ENCODE measurements at places on chromosomes 4 and X.

GRCh38 chr4:153260553-153261300, 56.5 kb downstream of the TRIM2 start:
- no peak for DNase-seq

- DNase-seq: peak; percentile 17
Observed at GRCh38 chr4:177485528-177485927, 43.3 kb upstream of the AGA start.

- no peak for DNase-seq
Observed at GRCh38 chr4:107155366-107155765, 119.3 kb upstream of the DKK2 start.

DNA sequence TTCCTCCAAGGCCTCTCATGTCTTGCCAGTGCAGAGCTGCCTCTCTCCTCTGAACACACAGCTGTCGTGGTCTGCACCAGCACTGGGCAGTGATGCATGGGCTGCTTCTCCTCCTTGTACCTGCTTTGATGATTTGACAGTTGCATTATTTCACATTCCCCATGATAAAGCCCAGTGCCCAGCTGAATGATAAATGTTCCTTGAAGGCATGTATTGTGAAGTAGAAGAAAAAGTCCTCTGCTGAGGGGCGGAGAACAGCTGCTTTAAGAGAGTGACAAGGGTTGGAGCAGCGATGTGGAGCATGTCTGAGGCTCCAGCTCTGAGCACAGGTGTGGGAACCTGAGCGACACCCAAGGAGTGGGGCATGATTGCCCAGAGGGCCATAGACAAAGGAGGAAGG, 21.1 kb upstream of the TRIM2 start:
- DNase-seq: no peak

DNA sequence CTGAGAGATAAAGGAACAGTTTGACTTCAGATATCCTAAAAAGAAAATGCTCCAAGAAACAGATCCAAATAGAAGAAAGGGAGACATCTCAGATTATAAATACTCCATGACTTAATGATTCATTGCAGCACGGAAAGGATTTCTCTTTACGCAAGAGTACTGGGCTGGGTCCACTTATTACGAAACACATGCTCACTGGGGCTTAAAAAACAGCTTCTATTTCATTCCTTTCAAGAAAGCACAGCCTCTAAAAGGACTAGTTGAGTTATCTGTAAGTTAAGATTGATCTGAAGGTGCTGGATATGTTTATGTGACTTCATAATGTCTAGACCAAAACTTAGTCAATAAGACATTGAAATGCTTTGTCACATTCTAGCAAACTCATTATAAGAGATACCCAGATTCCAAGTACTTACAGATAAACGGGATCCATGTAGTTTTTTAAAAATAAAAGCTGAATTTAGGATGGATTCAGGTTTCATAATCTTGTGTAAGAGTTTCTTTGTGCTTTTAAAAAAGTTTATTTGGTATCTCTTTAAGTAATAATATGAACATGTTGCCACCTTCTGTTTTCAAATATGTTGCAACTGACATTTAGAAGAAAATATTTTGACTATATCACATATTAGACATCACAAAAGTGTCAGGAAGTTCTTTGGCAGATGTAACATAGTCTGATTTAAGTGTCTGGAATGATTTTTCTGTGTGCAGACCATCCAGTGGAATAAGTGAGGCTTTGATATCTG, 109.5 kb upstream of the MYOZ2 start:
- peak; percentile 78 for DNase-seq

DNA sequence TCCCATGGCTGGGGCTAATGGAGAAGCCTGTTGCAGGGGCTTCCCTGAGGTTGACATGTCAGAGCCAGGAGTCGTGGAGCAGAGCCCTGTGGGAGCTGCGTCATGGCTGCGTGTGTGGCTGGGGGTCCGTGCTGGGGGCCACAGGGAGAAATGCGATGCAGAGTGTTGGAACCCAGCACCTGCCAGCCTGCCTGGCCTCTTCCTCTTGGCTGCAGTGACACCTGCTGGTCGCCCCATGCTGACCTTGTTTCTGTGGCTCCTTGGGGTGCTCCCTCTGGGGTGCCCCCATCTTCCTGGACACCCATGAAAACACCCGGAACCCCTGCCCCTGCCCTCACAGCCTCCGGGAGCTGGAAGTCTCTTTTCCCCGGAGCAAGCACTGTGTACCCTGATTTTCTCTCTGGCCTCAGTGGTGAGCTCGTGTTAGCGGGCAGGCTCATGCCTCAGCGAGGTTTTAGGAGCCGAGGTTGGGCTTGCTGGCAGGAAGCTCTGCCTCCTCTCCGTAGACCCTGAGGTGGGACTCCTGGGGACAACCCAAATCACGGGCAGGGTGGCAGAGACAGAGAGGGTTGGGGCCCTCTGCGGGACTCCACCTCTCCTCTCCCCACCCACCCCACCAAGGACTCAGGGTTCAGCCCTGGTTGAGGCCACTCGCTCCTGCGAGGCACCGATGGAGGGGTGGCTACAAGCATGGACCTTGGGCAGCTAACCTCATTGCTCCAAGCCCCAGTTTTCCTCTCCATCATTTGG, 103.7 kb downstream of the SORCS2 start:
- DNase-seq: peak; percentile 19

DNA sequence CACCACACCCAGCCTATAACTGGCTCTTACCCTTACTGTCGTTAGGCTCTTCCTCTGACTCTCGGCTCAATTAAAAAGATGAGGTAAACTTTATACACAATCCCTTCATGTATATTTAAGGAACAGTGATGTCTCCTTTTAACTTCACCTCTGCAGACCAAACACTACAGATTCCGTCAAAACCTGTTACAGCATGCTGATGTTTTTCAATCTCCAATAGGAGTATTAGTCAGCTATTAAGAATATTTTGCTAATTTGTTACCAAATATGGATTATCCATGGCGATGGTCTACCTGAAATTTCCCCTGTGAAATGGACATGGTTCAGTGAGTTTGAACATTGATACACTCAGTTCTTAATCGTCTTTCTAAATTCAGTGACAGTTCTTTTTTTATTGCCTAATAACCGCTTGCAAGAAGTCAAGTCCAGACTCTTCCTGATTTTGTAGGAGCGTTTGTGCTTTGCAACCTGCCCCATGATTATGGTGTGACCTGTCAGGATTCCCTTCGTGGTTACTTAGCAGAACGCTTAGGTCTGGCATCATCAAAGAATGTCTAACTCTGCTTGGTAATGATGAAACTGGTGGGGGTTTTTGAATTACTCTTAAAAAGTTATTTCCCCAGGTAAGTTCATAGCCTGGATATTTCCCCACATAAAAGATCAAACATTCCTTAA, 72.2 kb upstream of the STOX2 start:
- DNase-seq: no peak

GRCh38 chr4:15897577-15897976, 41.0 kb downstream of the FGFBP1 start:
- DNase-seq: no peak

- no peak for DNase-seq
Observed at GRCh38 chrX:19875050-19875431, 12.4 kb downstream of the SH3KBP1 start.

DNA sequence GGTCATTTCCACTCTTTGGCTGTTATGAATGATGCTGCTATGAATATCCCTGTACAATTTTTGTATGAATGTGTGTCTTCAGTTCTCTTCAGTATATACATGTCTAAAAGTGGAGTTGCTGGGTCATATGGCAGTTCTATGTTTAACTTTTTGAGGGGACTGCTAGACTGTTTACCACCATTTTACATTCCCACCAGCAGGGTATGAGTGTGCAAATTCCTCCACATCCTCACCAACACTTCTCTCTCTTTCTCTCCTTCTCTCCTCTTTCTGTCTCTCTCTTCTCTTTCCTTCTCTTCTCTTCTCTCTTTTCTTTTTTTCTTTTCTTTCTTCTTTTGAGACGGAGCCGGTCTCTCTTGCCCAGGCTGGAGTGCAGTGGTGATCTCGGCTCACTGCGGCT, 7.8 kb downstream of the WWC2 start:
- no peak for DNase-seq

- no peak for DNase-seq
Observed at GRCh38 chrX:132795181-132795580, 163.2 kb downstream of the HS6ST2 start.

DNA sequence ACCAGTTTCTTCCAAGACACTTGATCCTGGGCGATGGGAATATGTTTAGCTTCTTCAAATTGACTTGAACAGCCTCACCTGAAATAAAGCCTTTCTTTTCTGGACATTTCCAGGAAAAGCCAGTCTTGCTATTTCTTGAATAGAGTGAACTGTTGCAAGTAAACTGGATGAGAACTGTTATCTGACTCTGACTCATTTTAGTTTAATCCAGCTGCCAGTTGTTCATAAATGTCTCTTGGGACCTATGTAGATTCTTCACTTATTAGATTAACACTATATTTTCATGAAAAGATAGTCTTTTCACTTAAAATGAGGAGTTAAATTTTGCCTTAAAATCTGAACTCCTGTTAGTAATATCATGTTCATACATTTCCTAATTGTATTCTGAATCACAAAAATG, 615.4 kb upstream of the GALNT7 start:
- DNase-seq: no peak

- DNase-seq: no peak
Observed at GRCh38 chr4:143559757-143560147, 46.2 kb downstream of the SMARCA5 start.

DNA sequence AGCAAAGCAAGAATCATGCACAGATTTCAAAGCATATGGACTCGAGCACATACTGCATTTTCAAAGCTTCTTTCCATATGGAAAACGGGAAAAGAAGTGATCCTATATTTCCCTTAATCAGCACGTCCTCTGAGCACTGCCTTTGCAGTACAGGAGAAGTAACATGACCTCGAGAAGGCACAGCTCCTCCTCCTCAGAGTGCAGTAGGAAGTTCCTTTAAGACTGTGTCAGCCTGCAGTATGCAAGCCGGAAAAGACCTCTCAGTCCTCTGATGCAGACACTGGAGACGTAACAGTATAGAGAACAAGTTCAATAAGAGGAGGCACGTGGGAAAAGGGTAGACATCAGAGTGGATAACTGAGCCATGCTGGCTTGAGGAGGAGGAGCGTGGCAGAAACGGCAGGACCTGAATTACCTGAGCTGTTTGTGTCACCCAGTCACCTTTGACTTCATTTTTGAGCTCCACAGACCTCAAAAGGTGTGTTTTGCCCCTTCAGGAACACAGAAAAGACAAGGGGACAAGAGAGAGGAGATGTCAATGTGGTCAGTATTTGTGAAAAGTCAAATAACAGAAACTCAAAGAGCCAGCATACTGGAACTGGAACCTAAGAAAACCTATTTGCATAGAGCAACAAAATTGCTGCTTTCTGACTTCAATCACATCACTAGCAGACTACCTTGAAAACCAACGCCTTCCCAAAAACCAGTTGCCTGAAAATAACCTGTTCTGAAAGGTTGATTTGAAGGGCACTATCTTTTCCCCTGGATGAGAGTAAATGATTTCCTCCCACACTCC, 20.8 kb downstream of the IRF2 start:
- DNase-seq: peak; percentile 91

DNA sequence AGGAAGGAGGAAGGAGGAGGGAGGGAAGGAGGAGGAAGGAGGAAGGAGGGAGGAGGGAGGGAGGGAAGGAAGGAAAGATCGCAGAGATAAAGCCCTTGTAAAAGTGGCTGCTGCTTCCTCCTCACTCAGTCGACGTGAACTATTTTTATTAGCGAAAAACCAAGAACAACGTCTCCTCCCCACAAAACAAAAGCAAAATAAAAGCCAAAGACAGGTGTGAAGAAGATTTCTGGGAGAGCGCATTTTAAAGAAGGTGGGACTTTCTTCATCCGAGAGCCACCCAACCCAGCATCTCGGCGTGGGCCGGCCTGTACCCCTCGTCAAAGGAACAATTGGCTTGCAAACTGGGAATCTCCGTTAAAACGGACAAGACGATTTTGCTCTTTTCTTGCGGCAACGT, 40.7 kb upstream of the ASMTL start:
- DNase-seq: no peak

GRCh38 chrX:101676571-101676970, 16.9 kb upstream of the ARMCX2 start:
- no peak for DNase-seq

- DNase-seq: no peak
Observed at GRCh38 chr4:144970597-144970996, 127.4 kb downstream of the ANAPC10 start.

- no peak for DNase-seq
Observed at GRCh38 chrX:567891-568290, 62.7 kb upstream of the SHOX start.

GRCh38 chr4:143658336-143658735, 42.1 kb downstream of the FREM3 start:
- DNase-seq: no peak

DNA sequence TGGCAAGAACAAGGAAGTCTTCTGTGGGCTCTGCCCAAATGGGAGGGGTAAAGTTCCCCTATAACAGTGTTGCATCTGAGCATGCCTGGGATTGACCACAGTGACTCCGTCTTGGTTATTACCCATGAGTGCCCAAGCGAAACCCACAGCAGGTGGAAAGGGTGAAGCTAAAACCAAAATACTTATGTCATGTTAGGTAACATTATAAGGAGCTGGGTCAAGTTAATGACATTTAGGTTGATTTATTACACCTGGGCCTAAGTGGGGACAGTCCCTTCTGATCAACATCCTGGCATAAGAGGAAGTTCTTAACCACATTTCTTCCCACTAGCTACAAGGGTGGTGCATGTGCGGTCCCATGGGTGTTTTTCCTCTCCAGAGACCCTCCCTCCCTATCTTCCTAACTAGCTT, 1.3 kb upstream of the ZNF732 start:
- DNase-seq: no peak

GRCh38 chr4:41692717-41693345, 55.7 kb downstream of the PHOX2B start:
- DNase-seq: peak; percentile 54

GRCh38 chrX:71606536-71607216, 11.6 kb downstream of the CXCR3 start:
- DNase-seq: no peak

DNA sequence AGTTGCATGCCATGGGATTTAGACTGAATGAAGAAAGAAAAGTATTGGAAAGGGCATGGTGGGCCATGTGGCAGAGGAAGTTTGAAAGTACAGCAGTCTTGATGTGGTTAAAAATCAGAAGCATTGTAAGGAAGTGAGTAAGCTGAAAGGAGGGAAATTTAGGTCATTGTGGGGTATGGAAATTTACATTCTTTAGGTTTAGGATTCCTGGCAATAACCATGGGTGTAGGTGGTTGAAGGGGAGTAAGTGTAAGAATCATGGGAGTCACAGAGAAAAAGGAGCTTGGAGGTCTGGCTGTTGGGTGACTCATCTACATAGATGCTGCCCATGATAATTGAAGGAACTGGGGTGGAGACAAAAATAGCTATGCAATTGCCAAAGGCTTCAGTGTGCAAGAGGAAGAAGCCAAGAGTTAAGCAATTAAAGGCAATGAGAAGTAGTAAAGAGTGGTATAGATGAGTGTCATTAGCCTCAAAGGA, 243.8 kb upstream of the LDB2 start:
- DNase-seq: peak; percentile 88

DNA sequence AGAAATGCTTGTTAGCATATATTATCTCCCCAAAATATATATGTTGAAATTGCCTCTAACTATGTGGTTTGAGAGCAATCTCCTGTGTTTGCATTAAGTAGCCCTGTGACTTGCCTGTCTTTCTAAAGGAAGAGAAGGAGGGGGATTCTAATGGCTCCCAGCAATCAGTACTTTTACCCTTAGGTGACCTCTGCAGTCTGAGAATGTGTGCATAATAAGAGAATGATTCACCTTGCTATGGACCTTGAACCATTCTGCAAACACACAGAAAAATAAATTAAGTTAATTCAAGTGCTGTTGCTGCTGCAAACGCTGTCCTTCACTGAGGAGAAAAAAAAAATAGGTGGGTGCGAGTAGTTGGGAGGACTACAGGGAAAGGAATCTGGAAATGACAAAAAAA, 322.2 kb downstream of the IQCM start:
- DNase-seq: no peak

Data from brain microvascular endothelial cell (primary cell).